GM20000 (cell line): ENCODE measurements at places on chromosomes 16 and 17.

GRCh38 chr16:14958970-14959369 is 15.9 kb upstream of the PDXDC1 start:
- DNase-seq = no peak

GRCh38 chr16:8589057-8589899 is 1.0 kb downstream of the TMEM114 start:
- no peak for DNase-seq

DNA sequence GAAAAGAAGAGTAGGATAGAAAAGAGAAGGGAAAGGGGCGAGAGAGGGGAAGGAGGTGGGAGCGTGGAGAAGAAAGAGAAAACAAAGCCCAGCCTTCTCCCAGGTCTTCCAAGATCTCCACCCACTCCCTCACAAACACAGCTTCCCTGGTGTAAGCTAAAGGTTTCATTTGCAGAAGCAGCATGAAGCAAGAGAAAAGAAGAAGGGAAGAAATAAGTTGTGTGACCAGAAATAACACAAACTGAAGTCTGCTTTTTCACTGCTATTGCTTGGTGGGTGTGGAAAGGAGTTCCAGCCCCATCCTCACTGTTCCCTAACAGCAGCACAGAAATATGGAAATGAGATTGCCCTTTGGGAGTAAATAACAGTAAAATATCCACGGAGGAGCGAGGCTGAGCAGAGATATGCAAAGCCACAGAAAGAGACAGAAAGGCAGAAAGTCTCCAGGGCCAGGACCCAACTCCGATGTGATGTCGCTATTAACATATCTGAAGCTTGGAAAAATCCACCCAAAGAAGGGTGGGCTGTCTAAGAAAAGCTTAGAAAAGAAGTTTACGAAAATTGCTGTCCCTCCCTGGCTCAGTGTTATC is 10.3 kb upstream of the GAS7 start:
- no peak for DNase-seq

DNA sequence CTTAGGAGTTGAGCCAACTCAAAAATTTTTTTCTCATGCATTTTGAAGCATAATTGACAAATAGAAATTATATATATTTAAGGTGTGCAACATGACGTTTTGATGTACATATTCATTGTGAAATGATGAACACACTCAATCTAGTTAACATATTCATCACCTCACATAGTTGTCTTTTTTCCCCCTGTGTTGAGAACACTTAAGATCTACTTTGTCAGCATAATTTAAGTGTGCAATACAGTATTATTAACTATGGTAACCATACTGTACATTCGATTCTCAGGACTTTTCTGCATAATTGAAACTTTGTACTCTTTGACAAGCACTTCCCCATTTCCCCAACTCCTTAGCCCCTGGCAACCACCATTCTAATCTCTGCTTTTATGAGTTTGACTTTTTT is 192.2 kb upstream of the ZKSCAN2 start:
- no peak for DNase-seq

DNA sequence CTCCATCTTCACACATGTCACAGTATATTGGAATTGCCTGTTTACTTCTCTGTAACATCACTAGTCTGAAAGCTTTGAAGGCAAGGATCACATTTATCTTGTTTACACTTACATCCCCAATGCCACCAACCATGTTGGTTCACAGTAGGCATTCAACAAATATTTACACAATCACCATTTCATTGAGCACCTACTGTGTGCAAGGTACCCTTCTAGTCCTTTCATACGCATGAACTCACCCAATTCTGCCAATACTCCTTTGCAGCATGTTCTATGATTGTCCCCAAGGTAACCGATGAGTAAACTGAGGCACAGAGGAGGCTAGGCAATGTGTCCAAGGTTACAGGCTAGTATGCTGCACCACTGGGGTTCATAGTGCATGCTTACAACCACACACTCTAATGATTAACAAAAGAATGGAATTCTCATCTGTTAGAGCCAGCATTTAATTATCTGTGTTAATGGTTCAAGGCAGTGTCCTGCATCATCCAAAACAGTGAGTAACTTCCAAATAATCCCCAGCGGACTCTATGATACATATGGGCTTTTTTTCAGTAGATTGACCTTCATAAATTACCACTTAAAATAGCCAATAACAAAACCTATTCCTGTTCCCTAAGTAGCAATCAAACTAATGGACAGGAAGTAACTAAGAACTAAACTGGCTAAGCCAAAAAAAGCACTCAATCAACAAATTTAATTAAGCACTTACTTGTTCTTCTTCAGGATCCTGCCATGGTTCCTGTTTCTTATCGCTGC is 364.5 kb upstream of the XYLT1 start:
- no peak for DNase-seq

DNA sequence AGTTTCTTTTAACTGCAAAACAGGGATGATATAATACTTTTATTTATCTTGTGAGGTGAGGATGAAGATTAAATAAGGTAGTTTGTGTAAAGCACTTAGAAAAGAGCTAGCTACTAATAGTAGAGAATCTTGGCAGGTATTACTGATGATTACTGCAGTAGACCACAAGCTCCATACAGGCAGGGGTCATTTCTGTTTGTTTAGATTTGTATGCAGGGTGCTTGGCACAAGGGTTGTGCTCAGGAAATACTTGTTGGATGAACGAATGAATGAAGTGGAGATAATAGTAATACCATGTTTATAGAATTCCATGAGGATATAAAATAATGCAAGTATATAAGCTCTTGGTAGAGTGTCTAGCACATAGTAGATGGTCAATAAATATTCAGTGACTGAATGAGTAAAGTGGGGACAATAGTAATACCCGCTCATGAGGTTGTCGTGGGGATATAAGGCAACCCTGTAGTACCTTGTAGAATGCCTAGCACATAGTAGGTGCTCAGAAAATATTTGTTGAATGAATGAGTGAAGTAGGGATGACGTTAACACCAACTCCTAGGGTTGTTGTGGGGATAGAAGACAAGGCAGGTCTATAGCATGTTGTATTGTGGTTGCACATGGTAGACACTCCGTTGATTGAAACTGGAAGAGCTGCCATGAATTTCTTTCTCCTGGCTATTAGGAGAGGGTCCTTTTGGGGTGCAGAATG is 83.0 kb downstream of the ABCC1 start:
- DNase-seq = no peak

GRCh38 chr16:2964475-2965336 is 631 bp downstream of the KREMEN2 start:
- peak; percentile 93 for DNase-seq

DNA sequence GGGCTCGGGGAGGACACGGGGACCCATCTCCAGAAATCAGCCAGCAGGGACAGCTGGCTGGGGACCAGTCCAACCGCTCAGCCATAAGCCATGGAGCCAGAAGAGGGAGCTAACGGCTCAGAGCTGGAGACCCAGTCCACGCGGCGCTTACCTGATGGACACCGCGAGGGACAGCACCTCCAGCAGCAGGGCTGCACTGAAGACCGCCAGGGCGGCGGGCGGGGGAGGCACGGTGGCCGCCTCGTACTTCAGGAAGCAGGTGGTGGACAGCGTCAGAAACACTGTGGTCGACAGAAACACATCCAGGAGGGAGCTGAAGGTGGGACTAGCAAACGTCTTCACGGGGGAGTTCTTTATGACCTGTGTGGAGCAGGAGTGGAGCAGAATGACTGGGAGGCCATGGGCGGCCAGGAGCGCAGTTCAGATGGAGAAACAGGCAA is 102.6 kb upstream of the CREBBP start:
- peak; percentile 76 for DNase-seq

DNA sequence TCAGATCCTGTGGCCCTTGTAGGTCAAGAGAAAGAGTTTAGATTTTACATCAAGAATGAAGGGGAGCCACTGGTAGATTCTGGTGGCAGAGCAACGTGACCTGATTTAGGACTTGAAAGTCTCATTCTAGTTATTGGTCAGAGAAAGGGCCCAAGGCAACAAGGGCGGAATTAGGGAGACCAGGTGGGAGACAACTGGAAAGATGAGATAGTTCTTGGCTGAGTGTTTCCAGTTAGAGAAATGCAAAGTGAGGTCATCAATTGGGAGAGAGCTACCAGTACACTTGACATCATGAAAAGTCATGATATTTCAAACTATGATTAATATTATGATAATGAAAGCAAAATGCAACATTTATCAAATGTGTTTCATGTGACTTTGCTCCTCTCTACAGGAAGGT is 147.2 kb upstream of the FAM20A start:
- DNase-seq = no peak

DNA sequence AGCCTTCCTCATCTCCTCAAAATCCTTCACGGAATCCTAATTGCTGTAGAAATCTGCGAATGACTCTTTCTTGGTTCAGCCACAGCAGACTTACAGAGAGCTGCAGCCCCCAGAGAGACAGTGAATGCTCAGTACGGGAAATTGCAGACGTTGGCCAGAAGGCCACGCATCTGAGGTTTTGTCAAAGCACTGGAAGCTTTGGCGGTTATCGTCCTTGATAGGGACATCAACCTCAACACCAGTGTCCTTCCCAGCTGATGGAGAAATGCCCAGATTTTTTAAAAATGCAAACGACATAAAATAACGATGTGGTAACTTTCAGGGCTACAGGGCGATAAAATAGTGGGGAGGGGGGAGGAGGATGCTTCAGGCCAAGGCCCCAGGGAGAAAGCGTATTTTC is 166.6 kb upstream of the CIBAR2 start:
- no peak for DNase-seq

DNA sequence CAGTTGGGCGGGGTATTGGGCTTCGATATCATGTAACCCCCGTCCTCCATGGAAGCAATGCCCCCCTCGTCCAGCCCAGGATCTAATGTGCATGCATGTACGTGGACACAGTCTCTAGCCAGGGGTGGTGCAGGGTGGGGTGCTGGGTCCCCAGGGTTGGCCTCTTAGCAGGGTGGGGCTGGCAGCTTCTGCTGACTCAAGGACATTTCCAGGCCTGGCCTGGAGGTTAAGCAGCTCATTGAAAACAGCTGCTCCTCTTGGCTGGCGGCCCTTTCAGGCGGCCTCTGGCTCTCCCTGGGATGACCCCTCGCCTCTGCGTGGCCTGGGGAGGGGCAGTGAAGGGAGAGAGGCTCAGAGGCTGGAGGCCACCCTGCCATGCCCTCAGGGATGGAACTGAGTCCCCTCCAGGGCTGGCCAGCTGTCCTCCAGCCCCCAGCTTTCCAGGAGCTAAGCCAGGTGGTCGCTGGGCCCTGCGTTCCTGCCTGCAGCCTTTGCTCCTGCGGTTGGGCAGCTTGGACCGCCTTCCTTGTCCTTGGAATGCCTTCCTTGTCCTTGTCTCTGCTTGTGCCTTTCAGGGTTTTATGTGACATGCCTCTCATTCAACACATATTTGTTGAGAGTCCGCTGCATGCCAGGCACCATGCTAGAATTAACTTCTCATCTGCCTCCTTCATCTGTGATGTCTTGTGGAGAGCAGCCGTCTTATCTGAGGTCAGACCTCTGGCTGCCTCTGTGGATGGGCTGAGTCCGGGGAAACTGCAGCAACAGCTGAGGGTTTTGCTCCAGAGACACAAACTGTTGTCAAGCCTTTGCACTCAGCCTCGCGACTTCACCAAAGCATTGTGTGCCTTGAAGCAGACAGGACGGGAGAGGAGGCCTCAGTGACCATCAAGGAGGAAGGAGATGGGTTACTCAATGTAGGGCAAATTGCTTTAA is 26.6 kb downstream of the MRC2 start:
- no peak for DNase-seq

GRCh38 chr16:84618581-84619460 is 943 bp upstream of the COTL1 start:
- DNase-seq = no peak

GRCh38 chr17:74430706-74431567 is 951 bp upstream of the GPRC5C start:
- peak; percentile 69 for DNase-seq

DNA sequence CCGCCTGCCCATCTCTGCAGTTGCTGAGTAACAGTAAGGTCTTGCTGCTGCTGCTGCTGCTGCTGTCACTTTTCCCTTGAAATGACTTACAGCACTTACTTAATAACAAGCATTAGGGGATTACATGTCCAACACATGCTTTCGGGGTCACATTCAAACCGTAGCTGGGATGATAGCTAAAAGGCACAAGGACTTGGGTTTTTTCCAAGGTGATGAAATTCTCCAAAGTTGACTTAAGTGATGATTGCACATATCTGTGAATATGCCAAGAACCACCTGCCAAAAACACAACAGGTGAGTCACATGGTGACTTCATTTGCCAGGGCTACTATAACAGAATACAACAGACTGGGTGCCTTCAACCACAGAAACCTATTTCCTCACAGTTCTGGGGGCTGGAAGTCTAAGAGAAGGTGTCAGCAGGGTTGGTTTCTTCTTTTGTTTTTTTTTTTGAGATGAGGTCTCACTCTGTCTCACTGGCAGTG is 121.9 kb upstream of the TNRC6C start:
- no peak for DNase-seq
